ENCODE measurements at places on chromosomes 16 and 17.

GRCh38 chr16:31224092-31224955 is 7.4 kb upstream of the PYDC1 start:
- no peak for DNase-seq

DNA sequence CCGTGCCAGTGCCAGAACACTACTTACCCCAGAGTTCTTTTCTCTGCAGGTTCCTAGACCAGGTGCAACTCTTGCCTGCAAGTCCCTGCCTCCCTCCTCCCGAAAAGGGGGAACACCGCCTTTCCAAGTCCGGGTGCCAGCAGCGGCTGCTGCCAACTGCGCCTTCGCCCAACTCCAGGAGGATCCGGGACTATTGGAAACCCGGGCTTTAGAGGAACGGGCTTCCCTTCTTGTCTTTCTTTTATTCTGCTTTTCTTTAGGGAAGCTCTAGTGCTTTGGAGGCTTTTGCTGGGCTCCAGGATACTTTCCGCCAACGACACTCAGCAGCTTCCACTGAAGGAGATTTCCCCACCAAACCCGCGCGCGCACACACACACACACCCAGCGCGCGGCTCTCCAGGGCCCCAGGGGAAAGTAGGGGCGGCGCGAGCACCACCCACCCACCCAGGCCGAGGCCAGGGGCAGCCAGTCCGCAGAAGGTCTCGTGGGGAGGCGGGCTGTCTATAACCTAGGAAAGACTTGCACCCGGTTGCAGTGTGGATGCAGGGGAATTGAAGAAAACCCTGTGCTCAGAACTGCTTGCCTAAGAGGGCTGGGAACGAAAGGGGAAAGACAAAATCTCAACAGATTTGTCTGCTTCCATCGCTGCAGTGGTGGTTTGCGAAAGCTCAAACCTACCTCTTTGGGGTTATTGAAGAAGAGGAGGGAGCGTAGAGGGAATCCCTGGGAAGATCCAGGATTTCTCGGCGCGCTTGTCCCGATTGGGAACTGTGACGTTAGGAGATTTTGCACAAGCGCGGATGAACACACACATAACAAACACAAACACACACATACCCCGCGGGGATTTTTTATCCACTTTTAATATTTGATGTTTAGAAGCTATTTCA is 977 bp upstream of the CA10 start:
- no peak for DNase-seq

DNA sequence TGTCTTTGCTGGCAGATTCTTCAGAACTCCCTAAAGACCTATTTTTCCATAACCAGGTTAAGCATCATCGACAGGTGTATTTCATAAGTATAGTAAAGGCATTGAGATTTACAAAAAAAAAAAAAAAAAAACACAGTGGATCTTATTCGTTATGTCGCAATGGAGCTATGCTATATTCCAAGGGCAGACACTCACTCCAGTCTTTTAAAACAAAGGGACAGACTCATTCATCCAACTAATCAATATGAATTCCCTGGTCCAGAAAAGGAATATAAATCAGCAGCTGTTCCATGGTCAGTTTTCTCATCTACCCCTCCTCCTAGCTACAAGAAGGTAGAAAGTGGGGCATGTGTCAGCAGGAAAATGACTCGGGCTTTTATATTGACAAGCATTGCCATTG is 97.7 kb upstream of the MON1B start:
- DNase-seq, result no peak

- DNase-seq, result no peak
Measured at GRCh38 chr16:80163339-80163738, 377.5 kb upstream of the DYNLRB2 start.

- DNase-seq, result no peak
Measured at GRCh38 chr16:19698480-19699465, 19.3 kb downstream of the KNOP1 start.

DNA sequence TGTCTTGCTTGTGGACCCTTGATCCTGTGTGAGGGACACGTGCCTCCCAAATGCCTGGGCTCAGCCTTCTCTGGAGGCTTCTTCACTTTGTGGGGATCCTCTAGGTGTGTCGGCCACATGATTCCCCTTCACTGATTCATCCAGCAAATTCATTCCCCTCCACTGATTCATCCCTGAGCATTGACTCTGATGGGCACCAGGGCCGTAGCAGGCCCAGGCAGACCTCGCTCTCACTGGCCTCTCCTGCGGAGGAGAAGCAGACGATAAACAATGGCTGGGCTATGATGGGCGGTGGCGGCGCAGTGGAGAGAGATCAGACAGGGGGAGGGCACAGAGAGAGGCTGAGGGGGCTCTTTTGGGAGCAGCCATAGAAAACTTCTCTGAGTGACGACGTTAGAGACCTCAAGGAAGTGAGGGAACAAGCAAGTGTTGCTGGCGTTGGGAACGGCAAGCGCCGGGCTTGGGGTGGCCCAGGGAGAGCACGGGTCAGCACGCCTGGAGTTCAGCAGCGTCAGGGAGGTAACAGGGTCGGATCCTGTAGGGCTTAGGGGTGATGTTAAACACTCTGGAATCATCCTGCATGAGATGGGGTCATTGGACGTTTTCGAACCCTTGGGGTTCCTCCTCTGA is 17.5 kb upstream of the RPTOR start:
- no peak for DNase-seq

- no peak for DNase-seq
Measured at GRCh38 chr16:9249534-9249933, 158.1 kb downstream of the HAPSTR1 start.

DNA sequence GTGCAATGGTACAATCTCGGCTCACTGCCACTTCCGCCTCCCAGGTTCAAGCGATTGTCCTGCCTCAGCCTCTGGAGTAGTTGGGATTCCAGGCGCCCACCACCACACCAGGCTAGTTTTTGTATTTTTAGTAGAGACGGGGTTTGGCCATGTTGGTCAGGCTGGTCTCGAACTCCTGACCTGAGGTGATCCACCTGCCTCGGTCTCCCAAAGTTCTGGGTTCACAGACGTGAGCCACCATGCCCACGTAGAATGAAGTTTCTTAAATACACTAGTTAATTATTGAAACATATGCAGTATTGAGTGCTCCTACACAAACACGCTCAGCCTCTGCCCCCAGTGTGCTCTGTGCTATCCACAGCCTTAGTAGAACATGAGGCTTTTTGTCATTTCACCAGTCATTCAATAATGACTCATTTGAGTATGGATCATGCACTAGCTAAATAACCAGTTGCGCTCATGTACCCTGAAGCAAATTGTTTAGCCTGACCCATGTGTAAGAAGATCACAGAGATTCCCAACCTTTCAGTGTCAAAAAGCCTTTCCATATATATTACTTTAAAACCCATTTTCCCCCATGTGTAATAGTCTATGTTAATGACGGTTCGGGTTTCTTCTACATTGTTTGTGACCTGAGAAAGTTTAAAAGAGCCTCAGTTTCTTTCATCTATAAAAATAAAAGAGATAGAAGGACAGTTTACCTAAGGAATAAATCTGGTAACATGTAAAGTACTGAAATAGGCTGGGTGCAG is 49.7 kb downstream of the TUBD1 start:
- DNase-seq, result peak; percentile 29
